NCI-H510A (cell line): ENCODE measurements at places on chromosomes 7 and 10.

DNA sequence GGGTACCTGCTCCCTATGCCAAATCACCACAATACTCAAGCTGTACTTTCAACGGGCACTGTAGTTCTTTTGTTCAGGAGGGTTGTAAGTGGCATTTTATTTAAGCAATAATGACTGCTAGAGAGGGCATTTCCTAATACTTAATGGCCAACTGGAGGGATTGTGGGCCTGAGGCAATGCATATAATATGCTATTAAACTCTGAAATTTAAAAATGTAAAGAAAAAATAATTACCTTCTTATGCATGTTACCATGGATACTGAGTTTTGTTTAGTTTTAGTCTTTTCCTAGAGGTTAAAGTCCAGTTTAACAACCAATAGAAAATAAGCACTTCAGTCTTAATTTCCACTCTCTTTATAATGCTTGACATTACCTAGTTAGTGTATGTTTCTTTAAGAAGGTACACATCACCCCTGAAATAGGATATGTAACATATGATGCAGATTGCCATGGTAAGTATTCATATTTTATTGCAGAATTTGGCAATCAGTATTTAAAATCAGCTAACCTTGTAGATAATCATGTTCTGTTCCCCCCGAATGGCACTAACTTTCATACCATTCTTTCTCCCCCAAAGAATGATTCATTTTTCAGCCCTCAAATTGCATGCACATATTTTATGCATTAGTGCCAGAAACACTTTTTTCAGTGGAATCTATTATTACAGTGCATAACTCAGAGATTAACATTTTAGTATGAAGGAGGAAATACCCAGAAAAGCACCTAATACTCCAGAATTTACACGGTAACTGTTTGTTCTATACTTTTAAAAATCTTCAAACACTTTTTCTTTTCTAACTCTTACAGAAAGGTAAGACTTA, 90.3 kb upstream of the ZNF438 start:
- no peak for DNase-seq

GRCh38 chr7:118286131-118286530, 61.6 kb downstream of the ANKRD7 start:
- DNase-seq: no peak

GRCh38 chr7:130732980-130733930, 752 bp downstream of the KLF14 start:
- no peak for DNase-seq

DNA sequence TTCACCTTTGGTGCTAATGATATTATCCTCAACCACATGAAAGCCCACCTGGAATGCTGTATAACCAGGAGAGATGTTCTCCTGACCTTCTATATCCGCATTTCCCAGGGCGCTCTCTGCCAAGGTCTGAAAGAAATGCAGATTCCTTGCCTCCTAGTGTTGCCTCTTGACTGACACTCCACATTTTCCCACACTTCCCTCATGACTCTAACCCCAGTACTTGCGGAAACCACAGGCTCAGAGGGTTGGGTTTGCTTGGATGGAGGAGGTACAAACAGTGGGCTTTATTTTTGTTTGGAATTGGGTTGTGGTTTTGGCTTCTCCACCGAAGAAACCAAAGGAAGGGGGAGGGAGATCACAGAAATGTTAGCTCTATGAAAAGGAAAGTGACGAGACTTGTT, 222.9 kb upstream of the CELF2 start:
- DNase-seq: no peak

DNA sequence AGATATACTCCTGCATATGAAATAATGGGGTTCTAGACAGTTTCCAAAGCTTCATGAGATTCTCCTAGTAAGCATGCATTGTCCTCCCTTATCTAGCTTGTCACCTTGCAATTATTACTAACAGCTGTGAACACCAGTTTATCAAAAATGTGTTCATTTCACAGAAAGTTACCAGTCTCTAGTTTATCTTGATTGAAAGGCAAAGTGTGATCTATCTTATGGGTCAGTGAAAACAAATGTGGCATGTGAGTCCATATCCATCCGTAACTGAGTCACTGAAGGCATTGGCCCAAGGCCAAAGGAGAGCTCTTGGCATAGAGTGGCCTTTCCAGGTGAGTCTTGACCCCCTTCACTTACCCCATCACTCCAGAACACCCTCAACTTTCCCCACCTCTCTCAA, 53.2 kb downstream of the GSAP start:
- DNase-seq: no peak

DNA sequence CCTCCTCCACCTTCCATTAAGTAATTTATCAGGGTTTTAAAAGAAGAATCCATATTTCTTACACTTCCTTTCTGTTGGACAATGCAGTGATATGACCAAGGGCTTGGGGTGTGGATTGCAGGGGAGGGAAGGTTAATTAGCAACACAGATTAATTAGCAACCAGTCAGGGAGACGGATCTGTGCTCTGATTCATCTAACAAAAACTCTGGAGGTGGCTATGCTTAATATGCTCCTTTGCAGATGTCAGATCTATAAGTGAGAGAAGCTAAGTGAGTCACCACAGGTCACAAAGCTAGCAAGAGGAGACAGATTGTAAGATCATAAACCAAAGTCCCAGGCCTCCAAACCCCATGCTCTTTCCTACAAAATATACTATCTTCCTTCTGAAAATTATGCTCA, 178.8 kb upstream of the ITGB1 start:
- no peak for DNase-seq

GRCh38 chr10:4067531-4067930, 282.5 kb upstream of the KLF6 start:
- no peak for DNase-seq

GRCh38 chr7:8921807-8922206, 488.4 kb downstream of the NXPH1 start:
- DNase-seq: no peak

DNA sequence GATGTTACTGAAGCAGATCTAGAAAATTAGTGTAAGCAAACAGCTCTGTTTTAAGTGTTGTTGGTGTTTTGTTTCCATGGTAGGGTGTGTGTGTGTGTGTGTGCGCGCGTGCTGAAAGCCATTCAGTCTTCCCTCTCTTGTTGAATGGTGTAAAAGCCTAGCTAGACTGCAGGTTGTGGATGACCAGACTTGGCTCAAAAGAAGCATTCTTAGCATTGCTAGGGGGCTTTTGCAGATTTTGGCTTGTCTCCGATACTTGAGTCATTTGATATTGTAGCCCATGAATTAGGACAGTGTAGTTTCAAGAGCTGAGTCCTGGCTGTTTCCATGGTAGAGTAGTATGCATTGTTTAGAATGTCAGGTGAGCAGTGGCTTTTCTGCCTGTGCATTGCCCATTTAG, 99.1 kb downstream of the SND1 start:
- no peak for DNase-seq

- no peak for DNase-seq
These were observed 140.8 kb downstream of the ADAM12 start for GRCh38 chr10:126247446-126247975.
